CD4-positive, alpha-beta T cell treated with Interleukin-2 at 100 ng/mL for 4 hours (primary cell): ENCODE measurements at places on chromosomes 3 and 15.

GRCh38 chr15:74345051-74345450 is 22.4 kb downstream of the CYP11A1 start:
- no peak for DNase-seq

DNA sequence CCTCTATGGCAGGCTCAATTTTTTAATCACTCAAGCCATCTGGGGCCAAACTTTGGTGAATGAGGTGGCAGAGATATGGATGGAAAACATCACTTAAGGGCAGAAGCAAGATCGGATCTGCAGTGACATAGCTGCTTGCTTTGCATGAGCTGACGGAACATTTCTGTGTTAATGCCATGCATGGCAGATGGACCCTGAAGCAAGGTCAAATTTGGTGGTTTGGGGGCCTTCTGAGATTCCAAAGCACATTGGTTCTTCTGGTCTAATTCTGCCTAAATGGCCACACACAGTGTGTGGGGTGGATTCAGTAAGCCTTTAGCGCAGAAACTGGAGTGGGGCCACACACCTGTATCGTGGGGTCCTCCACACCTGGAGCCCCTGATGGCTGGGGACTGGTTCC is 38.3 kb upstream of the BCL2L10 start:
- no peak for DNase-seq

GRCh38 chr15:87215100-87215499 is 1041.4 kb downstream of the NTRK3 start:
- no peak for DNase-seq

- no peak for DNase-seq
These were observed 88.1 kb downstream of the MECOM start for GRCh38 chr3:169575381-169575780.

- no peak for DNase-seq
These were observed 15.1 kb downstream of the FBXL22 start for GRCh38 chr15:63612300-63612699.

DNA sequence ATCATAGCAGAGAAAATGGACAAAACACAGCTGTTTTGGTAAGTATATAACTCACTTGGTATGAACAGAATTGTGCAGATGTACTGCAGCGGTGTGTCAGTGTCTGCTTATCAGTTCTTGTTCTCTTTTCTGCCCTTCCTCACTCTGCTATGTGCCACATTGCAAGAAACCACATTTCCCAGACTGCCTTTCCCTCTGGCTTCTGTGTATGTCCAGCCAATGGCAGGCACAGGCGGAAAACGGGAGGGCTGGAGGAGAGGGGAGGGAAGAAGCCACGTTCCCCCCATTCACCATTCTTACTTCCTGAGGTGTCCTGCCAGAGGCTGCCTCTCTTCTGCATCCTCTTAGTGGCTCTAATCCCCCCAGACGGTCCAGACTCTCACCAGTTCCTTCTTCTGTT is 15.4 kb downstream of the HHLA2 start:
- no peak for DNase-seq
